ENCODE measurements at places on chromosomes 1 and 21.

GRCh38 chr1:82110366-82111254, 309.9 kb downstream of the ADGRL2 start:
- no peak for DNase-seq

DNA sequence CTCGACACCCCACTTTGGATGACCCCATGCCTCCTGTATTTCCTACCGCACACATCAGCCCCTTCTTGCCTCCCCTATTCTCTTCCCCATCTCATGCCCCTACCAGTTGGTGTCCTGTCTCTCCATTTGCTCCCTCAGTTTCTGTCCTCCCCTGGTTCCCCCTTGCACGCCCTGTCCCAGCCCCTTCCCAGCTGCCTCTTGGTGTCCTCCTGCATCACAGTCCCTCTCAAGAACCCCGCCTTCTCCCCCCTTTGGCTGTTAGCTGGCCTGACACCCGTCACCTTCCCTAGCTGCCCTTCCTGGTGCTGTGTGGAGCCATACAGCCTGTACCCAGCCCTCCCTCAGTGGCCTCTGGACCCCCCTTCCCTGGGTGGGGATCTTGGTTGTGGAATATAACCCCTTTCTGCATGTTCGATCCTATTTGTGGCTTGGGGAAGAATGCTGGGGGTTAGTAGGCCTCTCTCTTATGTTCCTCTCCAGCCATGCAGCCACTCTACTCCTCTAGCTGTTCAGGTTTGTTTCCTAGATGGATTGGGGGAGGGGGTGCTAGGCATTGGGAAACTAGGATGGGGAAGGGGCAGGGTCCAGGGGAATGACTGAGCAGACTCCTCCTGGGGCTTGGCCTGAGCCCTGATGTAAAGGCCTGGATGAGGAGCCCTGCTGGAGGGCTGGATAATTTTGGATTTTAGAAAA, 41.4 kb upstream of the NFASC start:
- no peak for DNase-seq

GRCh38 chr1:216523449-216524190, 100.4 kb upstream of the USH2A start:
- no peak for DNase-seq

- no peak for DNase-seq
These were observed 1.8 kb downstream of the RERE start for GRCh38 chr1:8815582-8816151.

- DNase-seq: no peak
These were observed 50.4 kb downstream of the CD34 start for GRCh38 chr1:207860531-207860930.

DNA sequence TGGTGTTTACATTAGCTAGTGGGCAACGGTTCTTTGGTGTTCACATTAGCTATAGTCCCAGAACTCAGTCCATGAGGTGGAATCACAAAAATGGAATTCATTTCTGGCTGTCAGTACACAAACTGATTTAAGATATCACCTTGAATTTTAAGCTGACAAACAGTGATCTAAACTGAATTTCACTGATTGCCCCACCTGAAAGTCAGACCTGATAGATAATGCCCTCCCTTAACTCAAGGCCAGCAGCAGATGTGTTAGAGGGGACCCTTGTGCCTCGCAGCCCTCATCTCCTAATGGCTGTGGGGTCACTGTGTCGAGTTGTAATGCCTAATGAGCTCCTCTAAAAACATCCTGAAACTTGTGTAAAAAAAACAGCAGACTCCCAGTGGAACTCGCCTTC, 8.6 kb downstream of the ARF1 start:
- no peak for DNase-seq

- DNase-seq: no peak
These were observed 56.5 kb downstream of the GATAD2B start for GRCh38 chr1:153866045-153866850.

Data from stimulated activated CD8-positive, alpha-beta memory T cell treated with anti-CD3 and anti-CD28 coated beads, Interleukin-4, amount 100 ng/mL, for 24 hours (primary cell).